ENCODE measurements at places on chromosomes 12 and 14.

DNA sequence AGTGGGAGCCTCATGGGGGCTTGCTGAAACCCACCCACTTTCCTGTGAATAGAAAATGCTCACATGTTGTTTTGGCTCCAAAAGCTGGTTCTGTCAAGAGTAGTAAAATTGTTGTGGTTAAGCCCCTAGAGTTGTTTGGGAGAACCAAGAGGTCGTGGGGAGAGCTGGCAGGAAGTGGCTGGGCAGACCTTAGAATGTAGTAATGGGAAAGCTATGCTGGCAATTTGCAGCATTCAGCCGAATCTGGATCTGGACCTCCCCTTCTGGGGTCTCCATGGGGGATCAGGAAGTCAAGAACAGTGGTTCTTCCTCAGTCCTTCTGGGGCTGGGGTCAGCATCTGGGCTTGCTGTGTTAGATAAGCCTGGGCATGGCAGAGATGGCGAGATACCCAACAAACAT lies 150.6 kb upstream of the TBX3 start:
- DNase-seq: no peak

GRCh38 chr12:80749456-80749855 lies 32.7 kb downstream of the MYF5 start:
- no peak for DNase-seq

GRCh38 chr12:93592641-93593406 lies 20.3 kb downstream of the SOCS2 start:
- no peak for DNase-seq

DNA sequence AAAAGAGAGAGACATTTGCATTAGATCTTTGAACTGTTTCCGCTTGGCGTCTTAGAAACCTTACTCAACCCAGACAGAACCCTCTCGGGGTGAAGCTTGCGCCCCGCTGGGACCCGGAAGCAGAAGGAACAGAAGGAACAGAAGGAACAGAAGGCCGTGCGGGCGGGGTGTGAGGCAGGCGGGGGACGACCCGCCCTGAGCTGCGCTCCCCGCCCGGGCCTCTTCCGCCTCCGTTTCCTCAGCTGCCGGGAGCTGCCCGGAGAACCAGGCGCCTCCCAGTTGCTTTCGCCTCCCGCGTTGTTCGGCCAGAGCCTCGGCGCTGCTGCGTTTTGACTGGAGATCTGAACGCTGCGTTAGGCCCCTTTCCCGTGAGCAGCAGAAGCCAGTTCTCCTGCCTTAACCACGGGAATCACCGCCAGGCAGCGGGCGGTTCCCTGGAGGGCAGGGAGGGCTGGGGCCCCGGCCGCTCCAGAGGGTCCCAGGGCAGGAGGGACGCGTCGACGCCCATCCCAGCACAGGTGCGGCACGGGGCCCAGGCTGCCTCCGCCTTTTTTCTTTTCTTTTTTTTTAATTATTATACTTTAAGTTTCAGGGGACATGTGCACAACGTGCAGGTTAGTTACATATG lies 19.3 kb upstream of the MMP17 start:
- peak; percentile 24 for DNase-seq

DNA sequence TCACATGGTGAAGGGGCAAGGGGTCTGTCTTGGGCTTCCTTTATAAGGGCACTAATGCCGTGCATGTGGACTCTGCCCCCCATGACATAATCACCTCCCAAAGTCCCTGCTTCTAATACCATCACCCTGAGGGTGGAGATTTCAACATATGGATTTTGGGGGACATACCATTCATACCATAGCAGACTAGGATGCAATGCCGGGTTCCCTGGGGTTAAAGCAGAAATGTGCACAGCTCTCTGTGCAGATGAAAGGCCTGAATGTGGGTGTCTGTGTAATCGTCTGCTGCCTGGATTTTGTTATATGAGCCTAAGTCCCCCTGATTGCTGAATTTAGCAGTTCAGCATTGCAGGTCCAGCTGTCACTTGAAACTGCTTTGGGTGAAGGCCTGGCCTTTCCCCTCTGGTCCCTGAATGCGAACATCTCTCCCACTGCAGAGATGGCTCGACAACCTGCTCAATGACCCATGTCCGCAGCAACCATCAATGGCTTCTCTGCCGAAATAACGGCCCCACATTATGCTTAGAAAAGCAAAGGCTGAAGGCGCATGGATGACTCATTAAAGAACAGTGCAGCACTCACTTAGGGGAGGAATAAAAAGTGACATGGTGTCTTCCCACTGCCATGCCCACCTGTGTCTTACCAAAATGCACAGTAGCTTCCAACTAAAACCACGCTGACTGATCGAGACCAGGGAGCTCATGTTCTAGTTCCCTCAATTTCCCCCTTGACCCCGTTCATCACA lies 286.3 kb downstream of the DPF3 start:
- DNase-seq: no peak

DNA sequence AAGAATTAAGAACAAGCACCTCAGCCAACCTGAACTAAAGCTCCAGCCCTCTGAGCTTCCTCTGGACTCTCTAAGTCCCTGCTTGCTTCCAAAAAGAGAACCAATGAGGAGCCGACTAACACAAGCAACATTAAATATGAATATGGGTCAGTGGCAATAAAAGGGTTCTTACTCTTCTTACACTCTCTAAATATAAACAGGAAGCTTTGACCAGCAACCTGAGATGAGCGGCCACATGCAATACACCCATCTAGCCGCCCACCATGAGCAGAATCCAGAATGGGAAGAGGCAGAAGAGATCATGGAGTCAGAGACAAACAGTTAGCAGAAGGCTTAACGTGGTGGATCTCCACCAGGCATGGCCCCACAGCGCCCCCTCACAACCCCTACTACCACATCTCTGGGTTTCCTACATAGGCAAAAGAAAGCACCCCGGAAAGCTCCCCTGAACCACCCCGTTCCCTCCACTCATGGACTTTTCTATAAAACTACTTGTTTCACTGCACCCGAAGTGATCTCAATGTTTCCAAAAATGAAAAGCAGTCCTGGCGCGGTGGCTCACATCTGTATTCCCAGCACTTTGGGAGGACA lies 59.4 kb downstream of the TTC7B start:
- no peak for DNase-seq

GRCh38 chr12:12872139-12872933 lies 19.0 kb upstream of the GPRC5A start:
- no peak for DNase-seq

- DNase-seq: no peak
Observed at GRCh38 chr12:76422154-76422542, 73.9 kb upstream of the BBS10 start.

DNA sequence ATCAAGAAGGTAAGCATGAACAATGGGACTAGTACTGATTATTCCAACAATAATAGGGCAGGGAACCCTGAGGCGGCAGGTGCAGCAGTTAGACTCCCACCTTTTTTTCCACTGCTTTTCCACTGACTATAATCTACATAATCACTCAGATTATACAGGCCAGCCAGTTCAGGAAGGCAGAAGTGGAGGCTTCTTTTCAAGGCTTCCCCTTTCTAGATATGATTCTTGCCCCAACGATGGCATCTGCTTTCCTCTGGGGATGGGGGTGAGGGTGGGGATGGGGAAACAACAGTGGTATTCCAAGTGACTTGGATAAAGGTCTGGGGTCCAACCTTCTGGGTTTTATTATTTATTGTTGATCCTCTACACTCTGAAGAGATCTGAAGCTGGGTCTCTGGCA lies 331 bp downstream of the NCKAP1L start:
- no peak for DNase-seq

DNA sequence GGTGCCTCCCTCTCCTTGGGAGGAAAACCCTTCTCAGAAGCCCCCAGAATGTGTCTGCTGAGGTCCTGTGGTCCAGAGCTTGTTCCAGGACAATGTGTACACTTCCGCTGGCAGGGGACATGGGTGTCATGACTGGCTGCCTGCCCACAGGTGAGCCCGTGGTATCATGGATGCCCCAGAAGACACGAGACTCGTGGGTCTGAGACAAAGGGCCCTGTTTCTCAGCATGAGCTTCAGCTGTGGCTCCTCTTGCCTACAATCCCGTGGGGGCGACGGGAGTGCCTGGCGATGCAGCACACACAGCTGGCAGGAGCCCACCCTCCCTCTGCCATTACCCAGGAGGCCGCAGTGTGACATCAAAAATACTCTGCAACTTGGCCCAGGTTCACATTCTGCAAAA lies 7.0 kb downstream of the TMEM121 start:
- no peak for DNase-seq

- DNase-seq: no peak
Observed at GRCh38 chr14:49508124-49508523, 78.1 kb downstream of the RPS29 start.

- DNase-seq: no peak
Observed at GRCh38 chr12:114952573-114953271, 268.7 kb upstream of the TBX3 start.

- no peak for DNase-seq
Observed at GRCh38 chr12:119681728-119682638, 14.1 kb downstream of the PRKAB1 start.

GRCh38 chr12:69994724-69995173 lies 169.7 kb downstream of the MYRFL start:
- no peak for DNase-seq

GRCh38 chr14:56386024-56386423 lies 193.6 kb upstream of the TMEM260 start:
- no peak for DNase-seq

DNA sequence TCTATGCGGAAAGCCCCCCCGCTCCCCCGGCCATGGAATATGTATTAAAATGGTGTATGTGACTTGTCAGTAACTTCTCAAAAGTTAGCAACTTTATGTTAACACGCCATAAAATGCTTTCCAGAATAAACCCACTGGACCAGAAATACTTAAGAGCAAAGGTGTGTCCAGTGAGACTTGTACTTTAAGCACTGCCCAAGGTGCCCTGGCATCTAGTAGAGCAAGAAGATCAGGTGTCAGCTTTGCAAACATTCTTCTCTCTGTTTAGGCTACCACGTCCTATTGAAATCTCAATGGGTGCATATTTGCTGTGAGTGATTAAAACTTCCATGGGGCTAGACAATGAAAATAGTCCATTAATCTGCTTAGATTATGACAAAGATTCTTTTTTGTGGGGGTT lies 201.2 kb downstream of the ESR2 start:
- no peak for DNase-seq

DNA sequence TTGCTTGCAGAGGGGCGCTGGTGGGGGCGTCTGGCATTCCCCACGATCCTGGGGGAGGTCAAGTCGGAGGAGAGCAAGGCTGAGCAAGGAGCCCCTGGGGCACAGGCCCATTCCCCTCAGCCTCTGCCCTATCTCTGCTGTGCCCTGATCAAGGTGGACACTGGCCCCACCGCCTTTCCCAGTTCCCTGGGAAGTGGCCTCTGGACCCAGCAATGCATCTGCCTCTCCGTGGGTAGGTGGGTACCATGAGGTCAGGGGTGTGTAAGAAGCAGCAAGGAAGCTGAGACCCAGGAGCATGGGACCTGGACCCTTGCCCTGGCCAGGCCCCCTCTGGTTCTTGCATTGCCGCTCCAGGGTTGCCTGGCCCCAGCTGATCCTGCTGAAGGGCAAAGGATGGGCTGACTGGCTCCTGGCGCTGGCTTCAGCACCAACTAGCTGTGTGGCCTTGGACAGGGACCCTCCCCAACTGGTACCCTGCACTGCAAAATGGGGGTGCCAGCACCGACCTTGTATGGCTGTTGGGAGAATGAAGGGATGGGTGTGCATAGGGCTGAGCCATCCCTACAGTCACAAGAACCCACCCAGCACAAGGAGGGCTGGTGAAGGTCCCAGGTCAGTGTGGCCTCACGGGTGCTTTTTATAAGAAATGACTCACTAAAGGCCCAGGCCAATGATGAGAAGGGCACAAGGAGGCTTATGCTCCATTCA lies 19.6 kb downstream of the SLC25A29 start:
- no peak for DNase-seq

DNA sequence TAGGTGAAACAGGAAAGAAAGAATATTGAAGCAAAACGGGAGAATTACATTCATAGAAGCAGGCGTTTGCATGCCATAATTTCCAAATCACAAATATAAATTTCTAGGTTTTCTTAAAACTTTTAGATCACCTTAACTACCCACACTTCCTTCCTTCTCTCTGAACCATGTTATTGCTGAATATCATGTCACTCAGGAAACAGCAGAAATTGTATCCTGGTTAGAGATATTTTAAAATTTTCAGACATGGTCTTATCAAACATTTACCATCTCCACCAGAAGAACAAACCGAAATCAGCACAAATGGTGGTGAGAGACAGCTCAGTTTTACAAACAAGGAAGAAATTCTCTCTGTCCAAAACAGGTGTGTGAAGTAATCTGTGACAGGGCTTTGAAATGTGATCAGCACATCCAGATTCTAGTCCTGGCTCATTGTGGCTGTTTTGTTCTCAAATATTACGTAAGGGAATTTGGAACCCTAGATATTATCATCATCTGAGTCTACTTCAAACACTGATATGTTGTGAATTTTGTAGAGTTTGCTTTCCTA lies 16.3 kb downstream of the TESPA1 start:
- DNase-seq: no peak

DNA sequence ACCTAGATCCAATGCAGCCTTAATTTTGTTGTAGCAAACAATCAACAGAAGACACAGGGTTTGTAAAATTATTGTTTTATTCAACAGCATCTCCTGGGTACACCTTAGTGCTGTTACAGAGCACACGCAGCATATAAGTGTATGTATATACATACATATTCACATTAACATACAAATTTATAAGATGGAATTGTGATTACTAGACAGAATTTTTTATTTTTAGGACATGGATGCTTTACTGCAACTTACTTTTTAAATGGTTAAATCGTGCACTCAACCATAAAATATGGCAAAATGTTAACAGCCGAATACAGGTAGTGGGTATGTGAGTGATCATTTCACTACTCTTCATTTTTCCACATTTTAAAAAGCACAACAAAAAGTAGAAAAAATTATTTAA lies 16.6 kb downstream of the HEATR5A start:
- no peak for DNase-seq

GRCh38 chr12:54593135-54593534 lies 4.7 kb upstream of the PPP1R1A start:
- DNase-seq: no peak

GRCh38 chr12:570921-571794 lies 92.1 kb downstream of the NINJ2 start:
- DNase-seq: no peak

GRCh38 chr14:67477926-67478799 lies 10.4 kb downstream of the TMEM229B start:
- no peak for DNase-seq

GRCh38 chr14:103456167-103456835 lies 66.3 kb downstream of the CKB start:
- DNase-seq: no peak

DNA sequence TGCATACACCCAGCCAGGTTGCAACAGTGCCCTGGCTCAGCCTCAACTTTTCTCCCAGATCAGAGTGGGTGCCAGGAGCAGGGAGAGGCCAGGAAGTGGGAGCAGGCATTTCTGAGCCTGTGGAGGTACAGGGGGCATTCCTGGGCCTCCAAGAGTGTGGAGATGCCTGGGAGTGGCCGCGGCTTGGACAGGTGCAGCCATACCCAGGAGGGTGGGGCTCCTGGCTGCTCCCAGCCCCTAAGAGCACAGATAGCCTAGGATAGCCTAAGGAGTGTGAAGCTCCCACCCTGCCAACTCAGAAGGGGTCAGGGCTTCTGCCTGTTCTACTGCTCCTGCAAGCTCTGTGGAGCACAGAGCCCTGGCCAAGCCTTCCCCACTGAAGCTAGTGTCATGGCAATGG lies 543.4 kb downstream of the RPL10L start:
- no peak for DNase-seq

Data from activated naive CD4-positive, alpha-beta T cell treated with Interleukin-2 at 50 U/mL for 16 hours (primary cell).